ENCODE measurements at places on chromosomes 1 and 21.

DNA sequence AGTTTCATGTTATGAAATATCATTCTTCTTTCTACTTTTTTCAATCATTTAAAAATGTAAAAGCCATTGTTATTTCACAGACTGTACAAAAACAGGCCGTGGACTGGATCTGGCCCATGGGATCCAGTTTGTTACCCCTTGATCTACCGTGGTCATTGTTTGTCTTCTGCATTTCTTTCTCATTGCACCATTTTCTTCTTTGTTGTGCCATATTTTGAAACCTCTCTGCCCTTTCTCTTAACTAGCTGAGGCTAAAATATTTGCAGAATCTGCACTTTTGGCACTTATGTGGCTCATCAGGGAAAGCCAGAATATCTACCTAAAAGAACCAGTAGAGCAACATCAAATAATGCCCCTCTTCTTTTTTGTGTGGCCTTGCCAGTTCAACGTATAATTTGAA is 50.5 kb downstream of the DNAJC6 start:
- DNase-seq, result no peak

- no peak for DNase-seq
Measured at GRCh38 chr1:221309723-221310122, 430.5 kb downstream of the HLX start.

GRCh38 chr1:26618561-26618960 is 77.3 kb upstream of the ARID1A start:
- no peak for DNase-seq

- no peak for DNase-seq
Measured at GRCh38 chr1:198530953-198531352, 9.5 kb downstream of the ATP6V1G3 start.

DNA sequence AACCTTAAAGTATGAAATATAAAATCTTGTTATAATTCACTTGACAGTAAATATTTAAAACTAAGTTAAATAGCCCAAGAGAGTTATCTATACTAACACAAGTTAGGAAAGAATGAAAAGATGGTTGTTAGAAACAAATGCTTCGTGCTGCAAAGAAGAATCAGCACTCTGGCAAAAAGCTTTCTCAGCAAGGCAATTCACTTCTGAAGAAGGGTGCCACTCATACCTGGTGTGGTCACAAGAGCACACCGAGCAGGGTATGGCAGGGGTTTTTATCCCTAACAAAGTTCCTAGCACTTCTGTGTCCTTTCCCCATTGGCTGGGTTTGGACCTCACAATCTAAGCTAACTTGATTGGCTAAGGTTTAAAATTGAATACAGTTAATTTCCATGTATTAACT is 121.0 kb downstream of the MAGI3 start:
- no peak for DNase-seq

- DNase-seq, result no peak
Measured at GRCh38 chr1:234604495-234605398, 5.2 kb downstream of the IRF2BP2 start.

DNA sequence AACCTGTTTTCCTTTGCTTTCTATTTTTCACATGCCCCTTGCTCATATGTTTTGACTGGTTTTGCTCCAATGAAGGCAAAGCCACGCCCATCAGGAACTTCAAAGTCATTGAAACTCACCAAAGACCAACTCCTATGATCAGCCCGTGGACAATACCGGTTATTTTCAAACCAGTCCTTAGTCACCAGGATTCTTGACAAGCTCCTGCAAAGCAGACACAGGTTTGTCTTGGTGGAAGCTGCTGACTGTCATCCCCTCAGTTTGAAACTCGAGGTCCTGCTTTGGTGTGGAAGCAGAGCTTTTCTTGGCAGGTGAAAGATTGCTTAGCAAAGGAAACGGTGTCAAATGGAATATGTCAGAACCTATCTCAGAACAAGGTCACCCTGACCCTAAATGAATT is 384.7 kb upstream of the CXADR start:
- DNase-seq, result no peak

DNA sequence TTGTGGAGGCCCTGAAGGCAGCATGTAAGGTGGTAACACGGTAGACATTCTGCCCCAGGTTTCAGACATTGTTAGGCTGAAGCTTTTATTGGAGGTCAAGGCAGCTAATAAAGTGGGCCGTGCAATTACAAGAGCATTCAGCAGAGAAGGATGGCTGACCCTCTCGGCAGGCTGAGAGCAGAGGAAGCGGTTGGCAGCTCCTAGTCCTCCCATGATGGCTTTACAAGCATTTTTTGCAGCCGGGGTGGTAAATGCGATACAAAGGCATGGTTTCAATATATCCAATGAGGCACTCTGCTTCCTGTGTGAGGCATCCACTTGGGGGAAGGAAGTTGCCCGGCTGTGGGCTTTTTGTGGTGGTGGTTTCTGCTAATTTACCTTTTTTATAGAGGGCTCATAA is 14.6 kb downstream of the KIF26B start:
- no peak for DNase-seq
